ENCODE measurements at places on chromosomes 7 and 10.
A peak's percentile ranks its signal among the peaks of the same experiment; 100 is the strongest.

DNA sequence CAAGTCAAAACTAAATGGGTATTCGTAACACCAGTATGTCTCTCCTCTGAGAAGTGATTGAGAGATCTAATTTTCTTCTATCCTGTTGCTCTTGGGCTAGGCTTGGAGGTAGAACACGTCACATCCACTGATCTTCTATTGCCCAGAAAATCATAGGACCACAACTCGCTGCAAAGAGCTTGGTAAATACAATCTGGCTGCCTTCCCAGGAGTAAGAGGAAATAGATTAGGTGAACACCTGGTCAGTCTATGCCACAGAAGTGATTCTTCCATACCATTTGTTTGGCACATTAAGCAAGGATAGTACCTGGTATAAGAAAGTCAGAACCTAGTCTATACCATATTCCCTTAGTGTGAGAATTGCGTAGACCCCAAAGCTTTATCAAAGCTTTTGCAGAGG, 129.3 kb upstream of the PHYHIPL start:
- no peak for DNase-seq

- DNase-seq = no peak
Observed at GRCh38 chr7:1646391-1646790, 23.7 kb upstream of the ELFN1 start.

GRCh38 chr10:796233-796632, 106.8 kb upstream of the DIP2C start:
- no peak for DNase-seq

DNA sequence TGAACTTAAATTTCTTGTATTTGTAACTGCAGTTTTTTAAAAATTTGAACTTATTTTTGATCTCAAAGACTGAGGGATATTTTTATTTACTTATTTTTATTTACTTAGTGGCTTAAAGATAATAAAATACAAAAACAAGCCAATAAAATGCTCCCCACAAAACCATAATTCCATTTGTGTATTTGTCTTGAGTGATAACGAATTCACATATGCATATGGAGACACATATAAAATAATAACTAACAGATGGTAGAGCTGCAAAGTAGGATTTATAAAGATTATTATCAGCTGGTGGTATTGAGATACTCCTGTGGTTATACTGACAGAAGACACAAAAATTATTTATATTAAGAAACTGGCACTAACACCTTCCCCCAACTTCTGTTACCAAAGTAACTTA, 90.2 kb upstream of the RPA3 start:
- no peak for DNase-seq

- DNase-seq = no peak
Observed at GRCh38 chr10:13916384-13916947, 329.7 kb downstream of the PRPF18 start.

GRCh38 chr10:103923502-103923901, 5.5 kb upstream of the STN1 start:
- no peak for DNase-seq

DNA sequence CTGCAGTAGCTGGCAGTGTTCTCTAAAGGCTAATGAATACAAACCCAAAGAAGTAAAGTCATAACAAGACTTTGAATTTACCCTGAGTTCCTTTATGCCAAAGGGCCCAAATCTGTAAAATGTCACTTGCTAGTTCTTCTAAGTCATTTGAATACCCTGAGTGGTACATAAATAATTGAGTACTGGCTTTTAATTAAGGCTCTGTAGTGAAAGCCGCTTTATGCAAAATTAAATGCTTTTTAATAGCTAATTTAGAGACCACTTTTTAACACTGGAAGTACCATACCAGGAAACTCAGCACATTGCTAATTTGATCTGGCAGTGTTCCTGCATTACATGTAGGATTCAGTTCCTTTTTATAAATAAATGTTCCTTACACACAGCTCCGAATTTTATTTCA, 24.0 kb upstream of the TSPAN13 start:
- no peak for DNase-seq

DNA sequence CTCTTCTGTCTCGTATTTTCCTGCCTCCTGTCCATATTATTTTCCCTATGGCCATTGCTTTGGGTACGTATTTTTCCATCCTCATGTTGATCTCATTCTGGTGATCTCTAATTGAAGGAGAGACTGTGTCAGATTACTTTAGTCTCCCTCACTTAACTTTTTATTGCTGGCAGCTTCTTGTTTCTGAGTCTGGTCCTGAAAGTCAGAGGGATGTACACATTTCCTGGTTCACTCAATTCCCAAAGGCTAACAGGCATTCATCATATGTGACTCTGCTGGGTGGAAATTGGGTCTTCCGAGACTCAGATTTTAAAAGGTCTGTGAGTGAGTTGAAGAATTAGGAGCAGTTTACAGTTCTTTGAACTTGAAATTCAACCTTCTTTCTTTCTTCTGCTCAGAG, 10.9 kb downstream of the UMAD1 start:
- no peak for DNase-seq

GRCh38 chr7:121936951-121937623, 64.1 kb downstream of the PTPRZ1 start:
- DNase-seq = no peak

DNA sequence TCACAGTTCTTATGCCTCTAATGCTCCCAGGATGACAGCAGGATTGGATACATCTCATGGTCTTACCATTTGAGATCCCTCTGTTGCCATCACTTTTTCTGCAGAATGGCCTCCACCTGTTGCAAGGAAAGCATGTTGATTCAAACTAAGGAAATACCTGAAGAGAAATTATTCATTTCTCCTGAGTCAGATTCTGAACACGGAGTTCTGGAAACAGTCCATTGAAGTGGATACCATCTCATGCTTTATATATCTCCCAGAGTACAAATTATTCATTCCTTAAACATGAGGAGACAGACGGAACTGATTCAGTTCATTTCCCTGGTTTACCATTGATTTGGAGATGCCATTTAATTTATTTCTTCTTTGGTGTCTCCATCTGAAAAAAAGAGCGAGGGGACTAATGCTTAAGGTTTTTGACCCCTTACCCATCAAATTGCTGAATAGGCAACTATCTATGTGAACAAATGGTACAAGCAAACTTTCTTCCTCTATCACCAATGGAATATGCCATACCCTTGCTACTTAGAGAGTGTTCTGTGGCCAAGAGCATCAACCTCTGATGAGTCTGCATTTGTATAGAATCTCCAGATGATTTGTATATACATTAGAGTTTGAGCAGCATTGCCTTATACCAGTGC, 305.0 kb upstream of the LRGUK start:
- DNase-seq = no peak

DNA sequence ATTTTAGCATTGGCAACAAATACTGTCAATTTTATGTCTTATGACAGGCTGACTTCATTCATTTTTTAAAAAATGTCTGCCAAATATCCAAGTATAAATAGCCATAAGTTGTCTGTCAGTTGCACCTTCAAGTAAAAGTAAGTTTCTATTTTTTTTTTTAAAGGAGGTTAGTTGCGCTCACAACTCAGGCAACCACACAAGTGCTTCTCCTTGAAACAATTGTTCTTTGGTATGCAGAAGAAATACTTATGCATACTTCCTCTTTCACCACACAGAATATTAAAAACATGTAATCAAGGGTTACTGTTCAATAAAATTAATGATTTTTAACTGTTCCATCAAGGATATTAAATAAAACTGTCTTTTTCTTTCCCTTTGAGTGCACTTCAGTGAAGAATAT, 97.9 kb downstream of the RTKN2 start:
- DNase-seq = no peak

GRCh38 chr7:112449353-112449752, 907 bp upstream of the IFRD1 start:
- DNase-seq = peak; percentile 58

DNA sequence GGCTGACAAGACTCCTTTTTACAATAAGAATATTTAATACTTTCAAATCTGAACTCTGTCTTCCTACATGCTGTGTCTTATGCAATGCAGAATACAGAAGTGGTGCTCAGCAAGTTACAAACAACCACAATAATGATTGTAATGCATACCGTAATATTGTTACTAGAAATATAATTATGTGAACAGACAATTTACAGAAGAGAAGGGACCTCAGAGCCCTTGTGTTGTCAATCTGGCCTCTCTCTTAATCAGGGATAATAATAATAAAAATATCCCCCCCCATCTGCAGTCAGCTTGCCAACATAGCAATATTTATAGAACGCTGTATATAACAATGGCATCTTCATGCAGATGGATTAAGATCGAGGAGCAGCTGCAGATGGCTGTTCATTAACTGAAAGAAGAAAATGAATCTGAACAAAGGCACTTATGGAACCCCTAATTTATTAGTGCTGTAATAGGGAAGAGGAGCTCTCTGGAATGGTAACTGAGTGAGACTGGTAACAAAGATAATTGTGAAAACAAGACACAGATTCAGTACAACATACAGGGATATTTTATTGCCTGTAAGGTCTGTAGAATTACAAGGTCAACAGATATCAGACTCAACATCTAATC, 106.3 kb downstream of the TMEM26 start:
- DNase-seq = no peak

GRCh38 chr7:47291461-47292081, 290.3 kb downstream of the TNS3 start:
- DNase-seq = no peak

GRCh38 chr10:35819736-35820135, 177.6 kb upstream of the FZD8 start:
- DNase-seq = no peak

DNA sequence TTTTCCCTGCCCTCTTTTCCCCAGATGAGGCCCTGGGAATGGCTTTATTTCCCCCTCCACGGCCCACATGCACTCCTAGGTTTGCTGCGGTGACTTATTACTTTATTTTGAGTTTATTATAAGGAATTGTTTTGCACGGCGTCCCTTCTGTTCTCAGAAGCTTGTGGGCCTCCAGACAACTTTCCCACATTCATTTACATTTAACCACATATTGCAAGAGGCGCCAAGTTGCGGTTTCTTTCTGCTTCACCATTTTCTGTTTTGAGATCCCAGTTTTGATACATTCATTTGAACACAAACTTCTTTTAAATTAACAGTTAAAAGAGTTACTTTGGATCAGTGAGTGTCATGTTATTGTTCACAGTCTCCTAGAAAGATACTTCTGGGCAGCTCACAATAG, 532.5 kb upstream of the MGMT start:
- DNase-seq = no peak

GRCh38 chr10:62171791-62172190, 96.9 kb downstream of the RTKN2 start:
- DNase-seq = no peak

- DNase-seq = no peak
Observed at GRCh38 chr7:135714534-135715009, 13.4 kb downstream of the SLC13A4 start.

DNA sequence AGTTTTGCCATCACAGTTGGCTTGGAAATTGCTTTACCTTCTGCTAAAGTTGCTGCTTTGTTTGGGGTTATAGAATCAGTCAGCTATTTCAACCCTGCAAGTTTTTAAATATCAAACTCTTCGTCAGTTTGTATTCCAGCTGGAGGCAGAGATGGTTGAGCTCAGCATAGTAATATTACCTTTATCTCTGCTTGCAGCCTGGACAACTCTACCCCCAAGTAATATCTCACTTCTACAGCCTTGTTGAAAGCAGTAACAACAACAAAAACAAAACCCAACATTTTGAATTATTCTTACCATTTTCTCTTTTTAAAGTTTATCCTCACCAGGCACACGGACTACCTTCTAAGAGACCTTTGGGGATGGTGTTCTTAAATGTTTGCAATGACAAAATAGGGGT, 239.1 kb upstream of the PHF14 start:
- DNase-seq = no peak

- no peak for DNase-seq
Observed at GRCh38 chr10:47449102-47449978, 34.6 kb downstream of the ANXA8 start.

- DNase-seq = no peak
Observed at GRCh38 chr10:14801723-14802122, 27.0 kb upstream of the FAM107B start.

DNA sequence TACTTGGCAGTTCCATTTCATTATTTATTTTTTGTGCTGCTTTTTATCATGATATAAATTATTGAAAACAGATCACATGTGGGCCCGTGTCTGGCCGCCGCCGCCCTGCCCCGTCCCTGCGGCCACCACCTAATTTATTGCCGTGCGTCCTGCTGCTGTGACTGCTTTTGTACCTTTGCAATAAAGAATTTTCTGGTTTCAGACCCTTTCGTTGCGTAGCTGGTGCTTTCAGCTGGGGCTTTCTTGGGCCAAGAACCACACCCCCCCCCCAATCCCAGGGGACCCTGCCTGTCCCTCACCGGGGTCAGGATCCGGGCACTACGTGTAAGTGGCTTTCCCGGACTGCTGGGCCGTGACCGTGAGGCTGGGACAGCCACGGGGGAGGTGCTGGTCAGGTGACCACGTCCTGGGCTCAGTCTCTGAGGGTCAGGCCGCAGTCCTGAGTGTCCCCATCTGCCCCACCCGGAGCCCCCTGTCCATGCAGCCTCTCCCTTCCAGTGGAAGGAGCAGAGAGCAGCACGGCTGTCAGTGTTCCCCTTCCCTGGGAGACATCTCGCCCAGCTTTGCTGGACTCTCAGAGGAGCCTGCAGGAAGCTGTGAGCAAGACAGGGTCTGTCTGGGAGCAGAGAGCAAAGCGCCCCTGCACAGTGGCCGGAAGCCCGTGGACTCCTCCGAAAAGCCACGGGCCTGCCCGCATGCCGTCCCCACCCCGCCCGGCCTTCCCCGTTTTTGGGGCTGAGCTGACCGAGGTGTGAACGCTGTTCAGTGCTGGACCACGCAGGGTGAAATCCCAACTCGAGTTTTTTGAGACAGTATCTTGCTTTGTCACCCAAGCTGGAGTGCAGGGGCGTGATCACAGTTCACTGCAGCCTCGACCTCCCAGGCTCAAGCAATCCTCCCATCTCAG, 12.6 kb downstream of the MAFK start:
- DNase-seq = no peak

DNA sequence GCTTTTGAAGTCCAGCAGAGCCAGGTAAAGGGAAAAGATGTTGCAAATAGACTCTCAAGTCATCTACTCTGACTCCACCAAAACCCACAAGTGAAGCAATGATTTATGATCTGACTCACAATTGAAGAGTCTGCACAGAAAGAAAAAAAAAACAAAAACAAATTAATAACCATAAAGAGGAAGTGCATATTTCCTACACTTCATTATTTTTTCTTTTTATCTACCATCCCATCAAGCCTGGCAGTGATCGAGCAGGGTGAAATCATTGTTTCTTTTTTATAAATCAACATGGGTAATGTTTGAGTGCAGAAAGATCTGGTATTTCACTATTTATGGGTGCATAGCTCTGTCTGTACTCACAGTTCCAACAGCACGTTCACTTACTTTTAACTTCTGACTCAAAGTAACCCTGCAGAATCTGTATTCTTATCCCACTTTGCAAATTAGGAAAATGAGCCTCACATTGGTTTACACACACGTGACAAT, 829.0 kb downstream of the TNS3 start:
- no peak for DNase-seq

GRCh38 chr10:88150339-88150738, 286.9 kb downstream of the PTEN start:
- no peak for DNase-seq

- DNase-seq = no peak
Observed at GRCh38 chr7:116986611-116987565, 33.6 kb downstream of the ST7 start.

DNA sequence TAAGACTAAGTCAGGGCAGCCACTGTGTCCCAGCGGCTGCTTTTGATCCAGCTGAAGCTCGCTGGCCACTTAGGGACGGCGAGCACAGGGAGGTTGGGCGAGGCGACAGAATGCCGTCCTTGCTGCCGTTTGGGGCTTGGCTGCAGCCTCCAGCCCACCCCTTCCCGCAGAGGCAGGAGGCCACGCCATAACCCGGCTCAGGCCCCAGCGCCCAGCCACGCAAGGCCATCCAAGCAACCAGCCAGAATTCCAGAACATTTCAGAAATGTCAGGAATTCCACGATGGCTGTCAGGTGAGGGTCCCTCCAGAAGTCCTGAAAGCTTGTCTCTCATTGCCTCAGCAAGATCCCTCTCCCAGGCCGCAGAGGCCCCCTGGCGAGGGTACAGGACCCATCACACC, 479.1 kb upstream of the FOXK1 start:
- DNase-seq = no peak
